ENCODE measurements at places on chromosomes 7 and 10.
A peak's percentile ranks its signal among the peaks of the same experiment; 100 is the strongest.

GRCh38 chr7:98922392-98923187 lies 44.3 kb downstream of the TRRAP start:
- DNase-seq = peak; percentile 23

DNA sequence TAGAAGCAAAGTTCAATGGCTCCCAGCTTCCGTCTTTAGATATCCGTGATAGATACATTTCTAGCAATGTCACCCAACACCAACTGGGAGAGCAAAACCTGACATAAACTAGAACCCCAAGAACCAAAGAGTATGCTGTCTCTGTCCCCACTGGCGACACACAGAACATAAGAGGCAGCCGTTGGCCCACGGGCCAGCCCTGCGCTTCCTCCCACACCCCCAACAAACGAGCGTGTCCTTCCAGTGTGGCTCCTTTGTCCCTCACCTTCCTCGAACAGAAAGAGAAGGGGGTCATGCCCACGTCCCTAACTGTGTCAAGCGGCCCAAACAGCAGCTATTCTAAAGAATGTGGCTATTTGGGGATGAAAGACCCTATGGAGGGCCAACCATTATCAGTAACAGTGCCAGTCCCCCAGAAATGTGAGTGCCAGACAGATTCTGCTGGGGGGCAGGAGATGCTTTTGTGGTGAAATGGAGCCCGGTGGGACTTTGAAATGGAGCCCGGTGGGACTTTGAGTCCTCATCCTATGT lies 171.9 kb downstream of the USP6NL start:
- DNase-seq = no peak

GRCh38 chr7:137870078-137870477 lies 23.3 kb upstream of the DGKI start:
- DNase-seq = no peak

DNA sequence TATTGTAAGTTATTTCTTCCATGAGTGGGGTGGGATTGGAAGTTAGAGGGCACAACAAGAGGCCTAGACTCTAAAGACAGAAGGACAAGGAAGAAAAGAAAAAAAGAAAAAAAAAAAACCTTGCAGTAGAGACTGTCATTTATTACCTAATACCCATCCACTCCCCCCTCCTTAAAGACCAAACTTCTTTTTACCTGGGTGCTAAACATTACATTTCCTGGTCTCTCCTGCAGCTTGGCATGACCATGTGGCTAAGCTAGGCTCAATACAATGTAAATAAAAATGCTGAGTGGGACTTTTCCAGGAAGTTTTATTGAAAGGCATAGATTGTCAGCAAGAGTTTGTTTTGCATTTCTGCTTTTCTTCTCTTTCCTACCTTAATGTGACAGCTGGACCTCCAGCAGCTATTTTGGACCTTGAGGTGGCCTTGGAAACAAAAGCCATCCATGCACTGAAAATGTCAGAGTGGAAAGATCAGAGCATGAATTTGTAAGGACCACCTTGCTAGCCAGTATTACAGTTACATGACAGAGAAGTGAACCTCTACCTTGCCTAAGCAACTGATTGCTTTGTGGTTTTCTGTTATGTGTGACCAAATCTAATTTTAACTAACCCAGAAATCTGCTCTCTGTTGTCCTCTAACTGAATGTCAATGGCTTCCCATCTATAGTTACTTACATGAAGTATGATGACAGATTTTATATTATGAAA lies 81.3 kb upstream of the SFMBT2 start:
- DNase-seq = no peak

GRCh38 chr7:17038160-17038782 lies 156.5 kb upstream of the AGR3 start:
- DNase-seq = no peak

DNA sequence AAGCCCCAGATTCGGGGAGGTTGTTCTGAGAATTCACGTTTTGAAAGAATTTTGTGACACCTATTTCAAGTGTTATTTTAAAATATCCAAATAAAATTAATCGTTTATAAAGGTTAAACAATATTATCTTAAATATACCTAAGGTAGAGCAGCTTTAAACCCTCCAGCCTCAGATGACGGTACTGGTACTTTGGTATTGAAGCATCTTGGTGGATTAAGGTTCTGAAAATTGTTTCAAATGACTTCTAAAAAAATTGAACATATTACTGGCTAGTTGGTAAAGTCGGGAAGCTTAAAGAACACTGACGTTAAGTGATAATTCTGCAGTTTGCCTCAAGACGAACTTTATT lies 392 bp upstream of the HUS1 start:
- no peak for DNase-seq

- DNase-seq = peak; percentile 23
These were observed 51.2 kb upstream of the GTF2I start for GRCh38 chr7:74606101-74606908.

- DNase-seq = no peak
These were observed 26.6 kb downstream of the INPP5A start for GRCh38 chr10:132564249-132564605.

DNA sequence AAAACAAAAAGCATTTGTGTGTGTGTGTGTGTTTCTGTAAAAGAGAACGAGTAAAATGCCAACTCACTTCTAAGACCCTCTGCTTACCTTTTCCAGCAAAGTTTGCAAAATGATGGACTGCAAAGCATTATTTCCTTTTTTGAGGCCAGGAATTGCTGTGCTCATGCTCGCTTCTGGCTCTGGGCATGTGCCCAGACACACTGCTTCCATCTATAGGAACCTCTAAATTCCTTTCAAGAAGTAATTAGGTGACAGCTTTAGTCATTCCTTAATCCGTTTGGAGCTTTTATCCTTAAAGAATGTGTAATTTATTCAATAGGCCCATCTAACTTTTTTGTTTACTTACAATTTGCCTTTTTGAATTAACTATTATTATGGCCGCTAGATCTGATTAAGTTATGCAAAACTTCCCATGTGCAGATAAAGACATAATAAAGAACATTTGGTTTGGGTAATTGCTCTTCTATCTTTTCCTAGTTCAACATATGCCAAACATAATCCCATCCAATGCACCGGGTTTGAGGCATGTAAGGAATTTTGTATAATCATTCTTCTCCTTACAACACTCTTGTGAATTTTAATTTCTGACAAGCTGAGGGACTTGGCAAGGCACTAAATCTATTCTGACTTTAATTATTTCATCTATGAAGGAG lies 34.7 kb downstream of the A1CF start:
- DNase-seq = no peak

- DNase-seq = no peak
These were observed 101.0 kb upstream of the JCAD start for GRCh38 chr10:30160271-30160982.

GRCh38 chr7:83469076-83469475 lies 179.9 kb downstream of the SEMA3E start:
- DNase-seq = no peak

DNA sequence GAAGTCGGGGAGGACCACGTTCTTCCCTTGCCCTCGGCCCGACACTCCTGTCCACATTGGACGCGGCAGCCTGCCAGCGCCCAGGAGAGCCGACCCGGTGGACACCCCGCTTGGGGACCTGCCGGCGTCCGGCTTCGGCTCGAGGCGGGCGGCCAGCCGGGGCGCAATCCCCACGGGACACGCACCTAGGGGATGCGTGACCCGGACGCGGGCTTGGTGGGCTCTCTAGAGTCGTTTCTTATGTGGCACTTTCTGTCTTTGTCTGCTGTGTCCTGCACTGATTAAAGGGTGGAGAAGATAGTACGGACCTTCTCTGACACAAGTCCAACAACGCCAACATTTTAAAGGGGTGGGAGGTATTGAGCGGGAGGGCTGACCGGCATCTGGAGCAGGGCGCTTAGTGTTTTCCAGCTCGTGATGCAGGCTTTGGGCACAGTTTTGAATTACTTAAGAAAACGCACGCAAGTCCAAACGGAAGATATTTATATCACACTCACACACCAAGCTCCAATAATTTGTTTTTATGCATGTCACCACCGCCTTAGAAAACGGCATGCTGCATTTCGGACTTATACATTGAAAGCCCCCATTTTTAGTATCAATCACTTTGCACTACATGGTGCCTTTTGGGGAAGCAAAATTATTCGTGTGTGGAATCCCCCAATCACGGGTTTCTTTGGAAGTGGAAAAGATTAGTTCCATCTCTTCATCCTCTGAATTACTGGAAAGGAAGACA lies 3.9 kb upstream of the SPAG6 start:
- DNase-seq = no peak

GRCh38 chr10:66927971-66928770 lies 2.3 kb downstream of the LRRTM3 start:
- peak; percentile 45 for DNase-seq

DNA sequence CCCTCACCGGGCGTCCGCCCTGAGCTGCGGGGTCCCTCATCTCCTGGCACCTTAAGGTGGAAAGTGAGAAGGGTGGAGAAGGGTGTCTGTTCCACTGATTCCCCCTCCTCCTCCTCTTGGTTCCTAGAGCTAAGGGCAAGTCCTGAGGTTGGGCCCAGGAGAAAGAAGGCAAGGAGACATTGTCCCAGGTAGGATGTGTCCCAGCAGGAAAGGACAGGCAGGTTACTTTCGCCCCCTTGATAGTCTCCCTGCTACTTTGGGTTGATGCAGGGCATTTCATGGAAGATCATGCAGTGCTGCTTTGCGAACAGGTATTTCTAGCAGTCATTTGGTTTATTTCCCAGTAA lies 582 bp downstream of the STEAP2 start:
- DNase-seq = no peak

- no peak for DNase-seq
These were observed 439.6 kb downstream of the GLRX3 start for GRCh38 chr10:130575756-130576285.

DNA sequence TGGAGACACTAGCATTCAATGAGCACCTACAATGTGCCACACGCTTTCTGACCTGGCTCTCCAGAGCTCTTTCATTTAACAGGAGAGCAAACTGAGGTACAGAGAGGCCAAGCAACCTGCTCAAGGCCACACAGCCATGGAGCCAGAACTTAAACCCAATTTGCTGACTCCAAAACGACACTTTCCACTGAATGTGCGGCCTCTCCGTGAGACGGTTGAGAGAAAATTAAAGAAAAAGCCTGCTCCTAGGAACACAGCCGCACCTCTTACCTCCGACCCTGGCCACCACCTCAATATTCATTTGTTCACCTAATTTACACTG lies 42.8 kb downstream of the ZCCHC24 start:
- DNase-seq = no peak

GRCh38 chr7:129115676-129116075 lies 28.8 kb upstream of the TSPAN33 start:
- DNase-seq = no peak

- no peak for DNase-seq
These were observed 199.9 kb upstream of the DPP6 start for GRCh38 chr7:153852261-153852660.

- DNase-seq = no peak
These were observed 213.9 kb downstream of the CREB5 start for GRCh38 chr7:28626221-28626620.

DNA sequence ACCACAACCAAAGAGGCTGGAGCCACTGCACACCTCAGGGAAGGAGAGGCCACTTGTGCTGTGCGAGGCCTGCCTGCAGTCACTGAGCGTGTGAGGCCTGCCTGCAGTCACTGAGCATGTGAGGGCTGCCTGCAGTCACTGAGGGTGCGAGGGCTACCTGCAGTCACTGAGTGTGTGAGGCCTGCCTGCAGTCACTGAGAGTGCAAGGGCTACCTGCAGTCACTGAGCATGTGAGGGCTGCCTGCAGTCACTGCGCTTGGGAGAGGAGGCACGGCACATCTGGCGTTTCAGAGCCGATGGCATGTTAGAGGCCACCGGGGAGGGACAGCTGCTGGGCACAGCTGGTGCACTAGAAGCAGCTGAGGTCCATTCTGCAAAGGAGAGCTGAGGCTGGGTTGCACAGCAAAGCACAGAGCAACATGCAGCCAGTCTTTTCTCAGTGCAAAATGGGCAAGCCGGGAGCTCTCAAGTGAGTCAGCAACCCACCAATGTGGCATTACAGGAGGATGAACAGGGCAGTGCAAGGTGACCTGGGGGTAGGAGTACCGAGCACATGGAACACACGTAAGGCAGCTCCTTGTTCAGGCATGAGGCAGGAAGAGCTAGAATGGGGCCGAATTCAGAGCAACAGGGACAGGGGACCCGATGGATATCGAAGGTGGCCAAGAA lies 540.1 kb downstream of the PTPRN2 start:
- no peak for DNase-seq

DNA sequence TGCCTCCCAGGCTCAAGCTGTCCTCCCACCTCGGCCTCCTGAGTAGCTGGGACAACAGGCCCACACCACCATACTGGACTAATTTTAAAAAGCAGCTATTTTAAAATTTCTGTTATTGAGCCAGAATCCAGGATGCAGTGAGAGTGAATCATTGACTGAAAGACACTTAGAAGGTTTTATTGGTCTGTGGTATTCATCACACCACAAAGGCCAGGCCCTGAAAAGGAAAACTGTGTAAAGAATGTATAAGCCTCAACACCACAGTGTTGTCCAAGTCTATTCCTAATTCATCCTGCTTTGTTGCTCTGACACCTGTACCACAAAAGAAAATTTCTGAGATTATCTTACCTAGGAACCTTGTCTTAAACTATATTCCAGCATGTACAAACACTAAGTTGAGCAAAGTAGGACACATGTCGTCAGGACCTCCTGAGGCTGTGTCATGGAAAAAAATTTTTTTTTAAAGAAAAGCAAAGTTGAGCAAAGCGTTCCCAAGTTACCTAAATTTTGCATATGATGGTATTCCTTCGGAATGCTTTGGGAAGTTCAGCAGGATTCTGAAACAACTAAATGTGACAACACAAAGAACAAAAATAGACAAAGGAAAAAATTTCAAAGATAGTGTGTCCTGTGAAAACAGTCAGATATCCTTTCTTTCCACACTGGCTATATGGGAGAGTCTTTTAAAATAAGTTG lies 129.6 kb upstream of the MKLN1 start:
- DNase-seq = no peak

DNA sequence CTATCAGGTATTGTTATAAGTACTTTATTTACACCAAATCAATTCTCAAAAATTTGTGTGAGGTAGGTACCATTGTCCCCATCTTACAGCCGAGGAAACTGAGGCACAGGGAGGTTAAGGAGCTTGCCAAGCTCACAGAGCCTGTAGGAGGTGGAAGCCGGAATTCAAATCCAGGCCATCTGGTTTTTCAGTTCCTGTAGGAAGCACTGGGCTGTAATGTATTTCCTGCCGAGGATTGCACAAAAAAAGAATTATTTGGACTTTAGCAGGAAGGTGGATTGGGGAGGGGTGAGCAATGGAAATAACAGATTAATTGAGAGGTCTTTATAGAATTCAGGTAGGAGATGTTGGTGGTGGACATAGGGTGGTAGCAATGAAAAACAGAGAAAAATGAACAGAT lies 315.3 kb upstream of the AUTS2 start:
- DNase-seq = no peak

DNA sequence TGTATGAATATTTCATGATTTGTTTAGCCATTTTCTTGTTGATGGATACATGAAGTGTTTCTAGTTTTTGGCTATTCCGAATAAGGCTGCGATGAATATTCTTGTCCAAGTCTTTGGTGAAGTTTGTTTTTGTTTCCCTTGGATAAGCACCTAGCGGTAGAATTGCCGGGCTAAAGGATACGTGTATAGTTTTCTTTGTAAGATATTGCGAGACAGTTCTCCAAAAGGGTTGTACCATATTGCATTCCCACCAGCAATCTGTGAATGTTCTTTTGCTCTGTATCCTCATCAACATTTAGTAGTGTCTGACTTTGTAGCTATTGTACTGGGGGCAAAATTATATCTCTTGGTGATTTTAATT lies 142.6 kb downstream of the DOCK1 start:
- DNase-seq = no peak

GRCh38 chr7:94045581-94045980 lies 41.4 kb upstream of the BET1 start:
- DNase-seq = no peak

GRCh38 chr10:52775132-52775647 lies 2.6 kb upstream of the MBL2 start:
- no peak for DNase-seq

All from testis (tissue), 5 donors.